Lower leg skin (tissue), 4 donors: ENCODE measurements at places on chromosomes 5 and 9. TPM values are rescaled to one million over a fixed set of nuclear protein-coding genes. Genes with fewer than 3 reads are reported as not detected.

DAB2IP gene
- total RNA-seq: 47.0 TPM

NUTM2F gene
- total RNA-seq: not detected

CCDC171 gene
- 4.2 TPM for total RNA-seq

C5orf46 gene
- 201 TPM for total RNA-seq

DNA sequence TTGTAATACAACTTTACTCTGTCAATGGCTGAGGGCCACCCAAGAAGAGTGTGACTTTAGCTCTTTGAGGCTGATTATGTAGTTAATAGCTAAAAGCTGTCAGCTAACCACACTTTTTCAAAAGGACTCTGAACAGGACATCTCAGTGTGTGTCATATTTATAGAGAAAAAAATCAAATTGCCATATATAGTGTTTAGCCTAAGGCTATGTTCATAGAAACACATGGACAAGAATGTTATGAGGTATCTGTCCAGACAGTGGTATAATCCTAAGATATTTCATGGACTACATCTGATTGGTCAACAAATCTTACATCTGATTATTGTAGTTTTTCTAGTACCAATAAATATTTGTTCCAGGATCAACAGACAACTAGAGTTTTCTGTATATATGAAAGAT lies 42.1 kb upstream of the CDH18 start:
- DNase-seq: no peak

DNA sequence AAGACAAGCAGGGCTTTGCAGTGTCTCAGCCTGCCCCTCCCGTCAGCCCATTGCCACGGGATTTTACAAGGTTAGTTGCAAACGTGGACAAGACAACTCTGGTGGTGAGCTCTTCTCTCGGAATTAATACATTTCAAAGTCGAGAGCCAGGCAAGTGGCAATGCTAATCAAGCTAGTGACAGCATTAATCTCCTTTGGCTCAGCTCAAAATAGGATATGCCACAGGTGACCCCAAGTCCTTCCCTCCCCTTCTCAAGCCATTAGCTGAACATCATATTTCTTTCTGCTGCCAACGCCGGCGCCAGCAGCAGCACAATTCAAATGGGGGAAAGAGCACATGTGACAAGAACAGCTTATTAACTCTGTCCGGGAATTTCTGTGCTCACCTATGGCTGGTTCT lies 190.1 kb downstream of the ATPSCKMT start:
- DNase-seq: peak; percentile 13

- DNase-seq: no peak
Measured at GRCh38 chr9:70362952-70363351, 51.5 kb downstream of the KLF9 start.

- DNase-seq: no peak
Measured at GRCh38 chr5:169871826-169872490, 108.3 kb downstream of the INSYN2B start.

DNA sequence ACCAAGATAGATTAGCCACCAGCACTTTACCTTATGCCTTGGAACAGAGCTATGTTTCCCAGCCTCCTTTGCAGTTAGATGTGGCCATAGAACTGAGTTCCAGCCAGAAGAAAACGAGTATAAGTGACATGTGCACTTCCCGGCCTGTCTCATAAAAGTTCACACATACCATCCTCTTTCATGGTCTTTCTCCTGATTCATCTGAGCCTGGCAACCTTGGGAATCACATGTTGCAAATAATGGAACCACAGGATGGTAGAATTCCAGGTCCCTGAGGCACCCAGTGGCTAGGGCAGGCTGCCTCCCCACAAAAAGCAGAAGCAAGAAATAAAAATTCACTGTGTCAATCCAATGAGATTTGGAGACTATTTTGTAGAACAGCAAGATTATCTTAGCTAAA lies 128.1 kb downstream of the PDE4D start:
- no peak for DNase-seq

GRCh38 chr9:118521261-118521660 lies 817.1 kb downstream of the TLR4 start:
- DNase-seq: no peak
